Urinary bladder (tissue), 4 donors: ENCODE measurements at places on chromosomes 7 and 10. TPM values are rescaled to one million over a fixed set of nuclear protein-coding genes. Genes with fewer than 3 reads are reported as not detected.

DNA sequence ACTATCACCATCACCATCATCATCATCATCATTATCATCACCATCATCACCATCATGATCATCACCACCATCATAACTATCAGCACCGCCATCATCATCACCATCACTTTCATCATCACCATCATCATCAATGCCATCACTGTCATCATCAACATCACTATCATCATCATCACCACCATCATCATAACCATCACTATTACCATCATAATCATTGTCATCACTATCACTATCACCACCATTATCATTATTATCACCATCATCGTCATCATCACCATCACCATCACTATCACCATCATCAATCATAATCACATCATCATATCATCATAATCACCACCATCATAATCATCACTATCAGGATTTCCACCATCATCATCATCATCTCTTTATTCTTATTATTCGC lies 20.6 kb downstream of the INSIG1 start:
- DNase-seq, result no peak

DNA sequence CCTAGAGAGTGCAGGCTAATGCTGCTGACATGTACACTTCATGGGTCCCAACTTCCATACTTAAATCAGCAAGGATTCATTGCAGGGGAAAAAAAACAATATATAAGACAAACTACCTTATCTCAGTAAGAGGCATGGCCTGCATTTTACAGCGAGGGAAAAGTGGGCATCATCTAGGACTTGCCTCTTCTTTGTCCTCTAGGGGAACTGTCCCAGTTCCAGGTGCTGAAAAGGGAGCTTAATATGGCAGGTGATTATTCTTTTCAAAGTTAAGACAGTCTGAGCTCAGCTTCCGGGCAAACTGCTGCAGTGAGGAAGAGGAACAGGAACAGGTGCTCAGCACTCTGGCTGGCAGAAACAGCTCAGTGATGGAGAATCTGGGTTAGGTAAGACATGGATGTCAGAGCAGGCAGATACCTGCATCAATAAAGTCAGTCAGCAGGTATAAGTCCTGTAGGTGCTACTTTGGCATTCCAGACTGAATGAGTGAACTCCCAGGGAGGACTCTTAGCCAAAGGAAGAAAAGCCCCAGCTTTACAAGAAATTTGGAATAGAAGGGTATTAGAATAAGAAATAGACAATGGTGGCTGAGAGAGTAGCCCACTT lies 147.2 kb downstream of the TMEM178B start:
- DNase-seq, result no peak

- DNase-seq, result no peak
Measured at GRCh38 chr10:6569259-6569658, 10.8 kb downstream of the PRKCQ start.

DNA sequence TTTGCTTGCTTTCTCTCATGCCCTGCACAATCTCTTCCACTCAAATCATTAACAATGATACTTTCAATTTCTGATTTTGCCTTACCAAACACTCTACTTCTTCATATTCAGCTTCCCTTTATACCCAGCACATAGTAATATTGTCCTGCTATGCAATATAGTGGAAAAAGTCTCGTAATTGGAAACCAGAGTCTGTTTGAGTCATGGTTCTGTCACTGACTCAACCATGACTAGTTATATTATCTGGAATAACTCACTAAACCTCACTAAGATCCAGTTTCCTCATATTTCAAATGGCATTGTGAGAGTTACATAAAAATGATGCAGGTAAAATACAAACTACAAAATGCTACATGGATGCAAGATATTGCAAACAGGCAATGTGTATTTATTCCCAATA lies 98.5 kb upstream of the LRRTM3 start:
- no peak for DNase-seq

DNA sequence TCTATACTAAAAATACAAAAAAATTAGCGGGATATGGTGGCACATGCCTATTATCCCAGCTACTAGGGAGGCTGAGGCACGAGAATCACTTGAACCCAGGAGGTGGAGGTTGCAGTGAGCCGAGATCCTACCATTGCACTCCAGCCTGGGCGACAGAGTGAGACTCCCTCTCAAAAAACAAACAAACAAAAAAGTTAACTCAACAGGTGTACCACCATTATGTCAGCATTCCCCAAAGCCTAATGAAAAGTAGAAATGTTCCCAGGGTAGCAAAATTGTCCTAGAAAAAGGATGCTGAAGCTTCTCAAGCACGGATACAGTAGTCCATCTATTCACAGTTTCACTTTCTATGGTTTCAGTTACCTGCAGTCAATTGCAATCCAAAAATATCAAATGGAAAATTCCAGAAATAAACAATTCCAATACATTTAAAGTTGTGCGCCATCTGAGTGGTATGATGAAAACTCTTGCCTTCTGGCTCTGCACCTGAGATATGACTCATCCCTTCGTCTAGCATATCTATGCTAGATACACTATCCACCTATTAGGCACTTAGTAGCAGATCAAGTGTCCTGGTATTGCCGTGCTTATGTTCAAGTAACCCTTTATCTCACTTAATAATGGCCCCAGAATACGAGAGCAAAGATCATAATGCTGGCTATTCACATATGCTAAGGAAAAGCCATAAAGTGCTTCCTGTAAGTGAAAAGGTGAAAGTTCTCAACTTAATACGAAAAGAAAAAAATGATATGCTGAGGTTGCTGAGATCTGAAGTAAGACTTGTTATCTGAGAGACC lies 37.2 kb upstream of the SLC35G1 start:
- no peak for DNase-seq

DNA sequence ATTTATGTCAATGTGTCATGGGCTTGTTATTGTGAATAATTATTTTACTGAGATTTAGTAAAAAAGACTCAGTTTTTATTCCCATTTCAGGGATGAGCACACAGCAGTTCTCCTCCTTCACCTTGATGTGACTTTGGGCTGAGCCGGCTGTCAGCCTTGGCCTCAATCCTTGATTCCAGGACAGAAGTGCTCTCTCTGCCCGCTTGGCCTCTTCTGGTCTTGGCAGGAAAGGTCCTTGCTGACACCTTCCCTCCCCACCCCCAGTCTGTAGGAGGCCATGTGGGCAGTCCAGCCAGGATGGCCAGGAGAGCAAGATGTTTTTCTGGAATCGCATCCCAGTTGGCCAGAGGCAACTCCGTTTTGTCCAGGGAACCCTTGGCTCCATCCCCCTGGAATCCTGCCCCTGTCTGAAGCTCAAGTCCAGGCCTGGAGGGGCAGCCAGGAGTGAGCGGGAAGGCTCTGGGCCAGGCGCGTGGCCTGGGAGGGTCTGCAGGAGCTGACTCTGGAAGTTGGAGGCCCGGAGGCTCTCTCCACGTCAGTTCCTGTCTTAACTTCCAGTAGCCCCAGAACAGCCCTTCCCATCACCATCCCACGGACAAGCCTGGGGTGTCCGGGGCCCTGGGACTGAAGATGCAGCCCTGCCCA lies 100.9 kb downstream of the PDGFA start:
- DNase-seq, result no peak

GRCh38 chr10:82213784-82214183 lies 338.8 kb downstream of the NRG3 start:
- no peak for DNase-seq

GRCh38 chr10:10092581-10092980 lies 925.1 kb upstream of the CELF2 start:
- no peak for DNase-seq

CCDC3 gene
- total RNA-seq, result 22.5 TPM

GRCh38 chr7:90595801-90596670 lies at the start of gene CDK14:
Gene CDK14, plus strand, starts transcription at chr7:90596321. Its CDS starts 307 bp downstream, at chr7:90596628.
- DNase-seq, result no peak

DNA sequence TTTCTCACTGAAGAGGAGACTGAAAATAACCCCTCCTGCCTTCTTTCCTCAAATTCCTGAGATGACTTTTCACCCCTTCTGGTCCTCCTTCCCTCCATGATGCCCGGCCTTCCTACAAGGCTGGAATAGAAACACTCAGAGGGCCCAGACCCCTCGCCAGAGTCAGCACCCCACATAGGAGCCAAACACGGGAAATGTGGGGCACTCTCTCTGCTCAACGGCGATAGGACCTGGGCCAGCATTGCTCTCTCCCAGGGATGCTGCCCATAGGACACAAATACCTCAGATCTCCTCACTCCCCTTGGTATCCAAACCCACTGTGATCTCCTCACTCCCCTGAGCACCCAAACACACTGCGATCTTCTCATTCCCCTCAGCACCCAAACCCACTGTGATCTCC lies 7.4 kb downstream of the CFAP46 start:
- no peak for DNase-seq

DNA sequence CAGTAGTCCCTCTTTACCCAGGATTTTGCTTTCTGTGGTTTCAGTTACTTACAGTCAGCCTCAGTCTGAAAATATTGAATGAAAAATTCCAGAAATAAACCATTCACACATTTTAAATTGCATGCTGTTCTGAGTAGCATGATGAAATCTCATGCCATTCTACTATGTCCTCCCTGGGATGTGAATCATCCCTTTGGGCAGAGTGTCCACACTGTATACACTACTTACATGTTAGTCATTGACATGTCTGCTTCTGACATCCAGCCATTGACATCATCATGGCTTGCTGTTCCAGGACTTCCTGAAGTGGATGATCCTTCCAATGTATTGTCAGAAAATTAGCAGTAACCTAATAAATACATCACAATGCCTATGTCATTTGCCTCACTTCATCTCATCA lies 34.6 kb upstream of the MALRD1 start:
- DNase-seq, result no peak
